ENCODE measurements at places on chromosomes 5 and 9. TPM values are rescaled to one million over a fixed set of nuclear protein-coding genes. Genes with fewer than 3 reads are reported as not detected.

CAPSL gene
- not detected for total RNA-seq

TSPAN17 gene
- total RNA-seq = 55.1 TPM

LRRC26 gene
- not detected for total RNA-seq

MSMP gene
- 6.2 TPM for total RNA-seq

ELOVL7 gene
- total RNA-seq = 0.38 TPM

AGXT2 gene
- not detected for total RNA-seq

CCDC180 gene
- 0.32 TPM for total RNA-seq

SARDH gene
- total RNA-seq = 0.19 TPM

BAAT gene
- under 0.01 TPM for total RNA-seq

FLT4 gene
- total RNA-seq = 78.0 TPM

PLPPR1 gene
- not detected for total RNA-seq

CTNND2 gene
- not detected for total RNA-seq

ZNF879 gene
- total RNA-seq = 5.2 TPM

PTCH1 gene
- total RNA-seq = 3.1 TPM

AGTPBP1 gene
- 17.0 TPM for total RNA-seq

PDCD1LG2 gene
- total RNA-seq = 7.0 TPM

SLC6A3 gene
- not detected for total RNA-seq

HMGCS1 gene
- total RNA-seq = 55.9 TPM

SLC22A4 gene
- 4.7 TPM for total RNA-seq

TNFSF15 gene
- total RNA-seq = 0.32 TPM

PRRX2 gene
- total RNA-seq = not detected

TRAPPC13 gene
- 16.0 TPM for total RNA-seq

DEPDC1B gene
- 10.5 TPM for total RNA-seq

BARHL1 gene
- total RNA-seq = not detected

CKMT2 gene
- 0.16 TPM for total RNA-seq

SPINK13 gene
- total RNA-seq = not detected

PCDHGB1 gene
- 2.8 TPM for total RNA-seq

GMCL2 gene
- total RNA-seq = not detected

CDKN2B-AS1 gene
- 1.9 TPM for total RNA-seq

CATSPER3 gene
- not detected for total RNA-seq

TEK gene
- 45.0 TPM for total RNA-seq

PCDHGB3 gene
- 8.4 TPM for total RNA-seq

SCGB3A2 gene
- total RNA-seq = not detected

GPRIN1 gene
- 2.9 TPM for total RNA-seq

TMC1 gene
- 1.3 TPM for total RNA-seq

SEMA5A gene
- 0.31 TPM for total RNA-seq

GFPT2 gene
- 0.97 TPM for total RNA-seq
